ENCODE measurements at places on chromosomes 7 and 10. TPM values are rescaled to one million over a fixed set of nuclear protein-coding genes. Genes with fewer than 3 reads are reported as not detected.

DNAJB9 gene
- 14.4 TPM for total RNA-seq

GRCh38 chr10:107733328-107734130 lies 569.0 kb upstream of the SORCS1 start:
- H3K27ac ChIP-seq = no peak overlapping the region
- H3K27me3 ChIP-seq = no peaks in the 10 kb centered on the region
- DNase-seq = no peak

- H3K27me3 ChIP-seq = no peaks in the 10 kb centered on the region
- H3K4me3 ChIP-seq = no peak overlapping the region
- no peaks in the 10 kb centered on the region for H3K4me1 ChIP-seq
- no peak for DNase-seq
- no peaks in the 10 kb centered on the region for H3K36me3 ChIP-seq
Observed at GRCh38 chr7:22417841-22418240, 60.9 kb upstream of the RAPGEF5 start.

GRCh38 chr10:109205929-109206585 lies 717.3 kb downstream of the XPNPEP1 start:
- H3K4me1 ChIP-seq = no peaks in the 10 kb centered on the region
- no peaks in the 10 kb centered on the region for H3K36me3 ChIP-seq
- no peaks in the 10 kb centered on the region for H3K27me3 ChIP-seq
- H3K4me3 ChIP-seq = no peak overlapping the region
